Lung (tissue), 17 donors: ENCODE measurements at places on chromosomes 2 and 18. TPM values are rescaled to one million over a fixed set of nuclear protein-coding genes. Genes with fewer than 3 reads are reported as not detected.

- DNase-seq = no peak
Measured at GRCh38 chr2:227351639-227352038, 26.6 kb downstream of the MFF start.

DNA sequence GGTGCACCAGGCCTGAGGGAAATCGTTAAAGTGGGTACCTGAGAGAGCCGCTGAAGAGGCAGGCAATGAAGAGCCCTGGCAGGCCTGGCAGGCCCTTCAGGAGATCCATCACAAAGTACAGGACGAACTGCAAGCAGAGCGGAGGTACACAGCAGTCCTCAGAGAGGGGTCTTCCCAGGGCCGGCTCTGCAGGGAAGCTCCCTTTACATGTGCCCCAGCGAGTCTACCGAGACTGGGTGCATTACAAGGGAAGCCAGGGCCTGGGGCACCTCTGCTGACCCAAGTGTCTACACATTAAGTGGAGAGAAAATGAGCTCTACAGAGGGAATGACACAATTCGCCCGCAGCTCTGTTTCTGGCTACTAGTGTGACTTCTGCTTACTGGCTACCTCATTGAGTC, 8.1 kb upstream of the ATRAID start:
- DNase-seq = no peak

DNA sequence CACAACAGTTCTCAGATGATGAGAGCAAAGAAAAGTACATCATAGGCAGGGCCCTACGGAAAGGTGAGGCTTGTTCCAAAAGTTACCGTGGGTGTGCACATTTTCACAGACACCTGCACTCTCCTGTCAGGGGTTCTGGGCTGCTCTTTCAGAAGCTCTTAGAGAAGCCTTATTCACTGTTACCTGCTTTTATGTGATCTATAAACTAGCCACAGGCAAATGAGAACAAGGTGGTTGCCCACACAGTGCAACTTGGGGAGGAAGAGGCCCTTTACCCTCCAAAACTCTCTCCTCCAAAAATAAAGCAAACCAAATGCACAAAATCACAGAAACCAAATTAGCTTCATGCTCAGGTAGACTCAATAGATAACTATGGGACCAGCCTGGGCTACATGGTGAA, 11.1 kb upstream of the CUL3 start:
- DNase-seq = no peak

DNA sequence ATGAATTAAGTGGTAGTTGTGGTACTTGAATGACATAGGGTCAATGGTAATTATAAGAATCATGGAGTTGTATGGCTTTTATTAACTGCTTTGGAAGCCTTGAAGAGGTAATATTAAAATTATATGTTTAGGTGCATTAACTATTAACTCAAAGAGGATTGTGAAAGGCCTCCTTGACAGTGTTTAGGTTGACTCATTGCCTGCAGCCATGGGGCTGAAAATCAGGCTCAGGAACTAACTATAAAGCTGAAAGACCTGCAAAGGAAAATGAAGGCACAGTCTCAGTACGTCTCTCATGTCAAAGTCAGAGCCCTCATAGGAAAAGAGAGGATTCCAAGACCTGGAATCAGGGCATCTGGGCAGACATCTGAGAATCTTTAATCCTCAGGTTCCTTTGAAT, 31.0 kb downstream of the CACNB4 start:
- DNase-seq = no peak

The KCNIP3 gene
- 2.4 TPM for total RNA-seq

- peak; percentile 43 for DNase-seq
Measured at GRCh38 chr2:101843048-101843447, 145.5 kb downstream of the MAP4K4 start.

The CCL20 gene
- 8.0 TPM for total RNA-seq

DNA sequence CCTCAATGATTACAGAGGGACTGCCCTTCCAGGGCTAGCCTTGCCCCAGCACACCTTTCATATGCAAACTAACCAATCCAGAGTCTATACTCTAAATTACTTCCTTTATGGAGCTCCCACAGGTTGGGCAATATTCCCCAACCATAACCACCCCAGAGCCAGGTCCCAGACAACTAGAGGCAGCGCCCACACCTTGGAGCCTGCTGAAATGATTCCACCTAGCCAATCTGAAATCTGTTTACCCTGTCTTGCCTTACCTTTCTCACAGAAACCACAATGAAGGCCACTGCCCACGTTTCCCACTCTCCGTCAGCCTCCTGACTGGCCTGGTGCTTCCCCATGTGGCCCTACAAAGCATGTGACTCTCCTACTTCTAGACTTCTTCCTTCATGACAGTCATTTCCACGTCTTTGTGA, 62.0 kb downstream of the REEP1 start:
- no peak for DNase-seq

DNA sequence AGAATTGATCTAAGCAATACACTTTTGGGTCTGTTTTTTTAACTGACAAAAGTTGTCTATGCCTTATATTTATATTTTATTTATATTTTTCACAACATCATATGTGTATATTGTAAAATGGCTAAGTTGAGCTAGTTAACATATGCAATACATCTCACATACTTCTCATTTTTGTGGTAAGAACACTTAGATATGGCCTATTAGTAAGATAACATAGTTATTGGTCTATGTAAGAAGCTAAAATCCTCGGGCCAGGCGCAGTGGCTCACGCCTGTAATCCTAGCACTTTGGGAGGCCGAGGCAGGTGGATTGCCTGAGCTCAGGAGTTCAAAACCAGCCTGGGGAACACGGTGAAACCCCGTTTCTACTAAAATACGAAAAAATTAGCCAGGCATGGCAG, 275.6 kb upstream of the ID2 start:
- no peak for DNase-seq

DNA sequence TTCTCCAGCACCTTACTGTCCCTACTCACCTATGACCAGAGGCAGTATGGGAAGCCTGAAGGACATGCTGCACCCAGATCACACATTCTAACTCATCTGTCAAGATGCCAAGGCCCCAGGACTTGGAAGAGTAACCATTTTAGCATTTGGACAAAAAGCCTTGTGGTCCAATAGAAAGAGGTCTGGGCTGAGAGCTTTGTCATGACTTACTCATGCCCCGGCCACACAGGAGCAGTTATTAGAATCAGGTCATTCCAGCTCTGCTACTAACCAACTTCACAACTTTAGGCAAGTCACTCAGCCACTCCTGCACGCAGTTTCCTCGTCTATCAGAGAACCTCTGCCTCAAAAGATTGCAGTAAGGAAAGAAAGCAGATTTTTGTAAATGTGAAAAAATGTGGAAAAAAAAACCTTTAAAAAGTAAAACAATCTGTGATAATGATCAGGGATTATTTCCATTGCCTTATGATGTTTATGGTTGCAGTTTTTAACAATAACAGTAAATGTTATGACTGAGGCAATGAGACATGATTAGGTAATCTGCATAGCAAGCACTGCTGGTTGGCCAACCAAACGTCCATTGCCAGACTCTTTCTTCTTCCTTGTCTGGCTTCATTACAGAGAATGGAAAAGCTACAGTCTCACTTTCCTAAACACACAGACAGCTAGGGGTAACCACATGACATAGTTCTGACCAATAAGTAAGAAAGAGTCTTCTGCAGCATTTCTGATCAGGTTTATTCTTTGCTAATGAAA, 255.4 kb upstream of the CHAC2 start:
- DNase-seq = peak; percentile 23

The CTLA4 gene
- 3.9 TPM for total RNA-seq

The GPR55 gene
- 0.26 TPM for total RNA-seq

DNA sequence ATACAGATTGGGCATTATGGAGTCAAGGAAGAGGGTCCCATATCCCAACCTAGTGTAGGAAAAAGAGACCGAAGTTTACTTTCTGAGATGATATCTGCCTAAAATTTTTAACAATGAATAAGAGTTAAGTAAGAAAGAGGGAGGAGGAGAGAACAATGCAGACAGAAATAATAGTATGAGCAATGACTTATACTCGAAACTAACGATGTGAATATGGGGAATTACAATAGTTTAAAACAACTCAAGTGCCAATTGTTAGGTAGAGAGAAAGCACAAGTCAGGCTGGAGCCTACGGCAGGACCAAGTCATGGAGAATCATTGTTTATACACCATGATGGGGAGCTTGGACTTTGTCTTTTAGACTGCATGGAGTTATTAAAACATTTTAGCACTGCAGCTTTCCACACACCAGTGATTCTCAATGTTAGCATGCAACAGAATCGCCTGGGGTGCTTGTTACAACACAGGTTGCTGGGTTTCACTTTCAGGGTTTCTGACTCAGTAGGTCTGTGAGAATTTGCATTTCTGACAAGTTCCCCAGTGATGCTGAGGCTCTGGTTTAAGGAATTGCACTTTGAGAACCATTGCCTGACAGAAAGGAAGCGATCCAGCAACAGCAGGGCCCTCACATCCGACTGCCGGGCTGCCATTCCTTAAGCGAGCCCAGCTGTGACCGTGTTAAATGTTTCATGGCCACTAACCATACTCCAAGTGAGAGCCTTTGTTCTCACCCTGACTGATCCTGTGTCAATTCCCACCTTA, 511.2 kb downstream of the DCDC2C start:
- no peak for DNase-seq

GRCh38 chr2:230170532-230170931, 49.3 kb downstream of the SP110 start:
- DNase-seq = peak; percentile 6

GRCh38 chr2:16487686-16488085, 177.9 kb downstream of the CYRIA start:
- DNase-seq = peak; percentile 79

DNA sequence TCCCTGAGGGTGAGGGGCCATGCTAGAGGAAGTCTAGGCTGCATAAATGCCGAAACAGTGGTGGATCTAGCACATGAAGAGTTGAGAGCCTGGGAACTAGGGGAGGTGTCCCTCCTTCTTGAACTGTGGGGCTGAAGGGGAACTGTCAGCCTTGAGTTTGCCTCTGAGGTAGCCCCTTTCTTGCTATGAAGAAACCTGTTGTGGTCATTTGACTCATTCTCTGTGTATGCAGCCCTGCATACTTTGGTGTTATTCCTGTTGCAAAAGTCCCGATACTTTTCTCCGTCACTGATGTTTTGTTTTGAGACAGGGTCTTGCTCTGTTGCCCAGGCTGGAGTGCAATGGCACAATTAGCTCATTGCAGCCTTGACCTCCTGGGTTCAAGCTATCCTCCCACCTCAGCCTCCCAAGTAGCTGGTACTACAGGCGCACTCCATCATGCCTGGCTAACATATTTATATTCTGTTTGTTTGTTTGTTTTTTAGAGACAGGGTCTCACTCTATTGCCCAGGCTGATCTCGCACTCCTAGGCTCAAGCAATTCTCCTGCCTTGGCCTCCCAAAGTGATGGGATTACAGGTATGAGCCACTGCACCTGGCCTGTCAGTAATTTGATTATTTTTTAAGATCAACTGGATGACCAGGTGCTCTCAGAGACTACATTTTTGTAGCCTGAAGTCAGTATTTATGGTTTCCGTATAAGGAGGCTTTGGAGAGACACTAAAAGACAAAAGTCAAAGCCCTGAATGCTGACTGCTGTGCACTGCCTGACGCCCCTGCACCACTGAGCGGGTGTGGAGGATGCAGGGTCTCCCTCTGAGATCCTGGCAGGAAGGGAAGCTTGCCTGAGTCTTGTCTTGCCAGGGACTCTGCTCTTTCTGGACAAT, 126.0 kb upstream of the MSH6 start:
- DNase-seq = no peak

GRCh38 chr18:36469461-36469860, 171.9 kb downstream of the FHOD3 start:
- DNase-seq = no peak

DNA sequence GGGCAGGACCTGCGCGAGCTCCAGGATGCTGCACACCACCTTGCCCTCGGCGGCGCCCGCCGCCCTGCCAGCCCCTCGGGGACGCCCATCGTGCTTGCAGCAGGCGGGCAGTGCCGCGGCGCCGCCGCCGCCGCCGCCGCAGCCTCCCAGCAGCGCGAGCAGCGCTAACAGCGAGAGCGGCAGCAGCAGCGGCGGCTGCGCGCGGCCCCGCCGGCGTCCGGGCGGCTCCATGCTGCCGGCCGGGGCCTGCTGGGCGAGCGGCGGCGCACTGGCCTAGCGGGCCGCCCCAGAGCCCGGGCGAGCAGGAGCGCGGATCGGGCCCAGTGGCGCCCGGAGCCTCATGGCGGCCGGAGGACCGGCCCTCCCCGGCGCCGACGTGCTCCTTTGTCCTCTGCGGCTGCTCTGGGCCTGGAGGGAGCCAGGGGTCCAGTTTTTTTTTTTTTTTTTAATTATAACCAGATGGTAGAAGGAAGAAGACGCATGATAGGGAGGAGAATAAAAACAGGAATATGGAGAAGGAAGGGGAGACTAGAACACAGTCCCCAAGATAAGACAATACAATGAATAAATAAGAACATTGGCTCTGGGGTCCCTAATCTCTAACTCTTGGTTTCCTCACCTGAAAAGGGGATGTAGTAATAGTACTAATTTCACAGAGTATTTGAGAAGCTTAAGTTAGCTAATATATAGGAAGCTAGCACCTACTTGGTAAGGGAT, 17.1 kb upstream of the ANKRD62 start:
- DNase-seq = no peak

- DNase-seq = no peak
Measured at GRCh38 chr2:67499989-67500388, 102.9 kb downstream of the ETAA1 start.

GRCh38 chr2:207825978-207826377, 56.3 kb upstream of the FZD5 start:
- DNase-seq = no peak

DNA sequence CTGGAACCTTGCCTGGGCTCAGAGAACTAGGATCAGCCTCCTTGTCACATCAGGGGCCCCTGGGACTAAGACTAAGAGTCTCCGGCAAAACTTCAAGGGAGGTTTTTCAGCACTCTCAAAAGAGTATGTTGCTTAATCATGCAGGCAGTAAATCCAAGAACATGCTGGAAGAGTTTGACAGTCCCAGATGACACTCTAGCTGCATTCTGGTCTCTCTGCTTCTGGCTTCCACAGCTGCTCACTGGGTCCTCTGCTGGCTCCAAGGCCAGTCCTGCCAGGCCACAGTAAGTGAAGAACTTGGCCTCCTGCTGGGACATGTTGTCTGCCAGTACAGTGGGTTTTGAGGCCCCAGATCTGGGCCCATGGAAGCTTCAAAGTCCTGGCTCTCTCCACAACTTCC, 45.2 kb upstream of the IL1RL1 start:
- no peak for DNase-seq
